ENCODE measurements at places on chromosomes 3 and 15. TPM values are rescaled to one million over a fixed set of nuclear protein-coding genes. Genes with fewer than 3 reads are reported as not detected.

- H3K36me3 ChIP-seq: peaks cover 79% of the 10 kb centered on the region
- no peak overlapping the region for H3K4me3 ChIP-seq
- H3K4me1 ChIP-seq: no peaks in the 10 kb centered on the region
- peak overlapping the region; percentile 18 for H3K27ac ChIP-seq
- peak; percentile 40 for DNase-seq
- no peaks in the 10 kb centered on the region for H3K27me3 ChIP-seq
These were observed 63.8 kb downstream of the GMPS start for GRCh38 chr3:155934230-155934629.

DNA sequence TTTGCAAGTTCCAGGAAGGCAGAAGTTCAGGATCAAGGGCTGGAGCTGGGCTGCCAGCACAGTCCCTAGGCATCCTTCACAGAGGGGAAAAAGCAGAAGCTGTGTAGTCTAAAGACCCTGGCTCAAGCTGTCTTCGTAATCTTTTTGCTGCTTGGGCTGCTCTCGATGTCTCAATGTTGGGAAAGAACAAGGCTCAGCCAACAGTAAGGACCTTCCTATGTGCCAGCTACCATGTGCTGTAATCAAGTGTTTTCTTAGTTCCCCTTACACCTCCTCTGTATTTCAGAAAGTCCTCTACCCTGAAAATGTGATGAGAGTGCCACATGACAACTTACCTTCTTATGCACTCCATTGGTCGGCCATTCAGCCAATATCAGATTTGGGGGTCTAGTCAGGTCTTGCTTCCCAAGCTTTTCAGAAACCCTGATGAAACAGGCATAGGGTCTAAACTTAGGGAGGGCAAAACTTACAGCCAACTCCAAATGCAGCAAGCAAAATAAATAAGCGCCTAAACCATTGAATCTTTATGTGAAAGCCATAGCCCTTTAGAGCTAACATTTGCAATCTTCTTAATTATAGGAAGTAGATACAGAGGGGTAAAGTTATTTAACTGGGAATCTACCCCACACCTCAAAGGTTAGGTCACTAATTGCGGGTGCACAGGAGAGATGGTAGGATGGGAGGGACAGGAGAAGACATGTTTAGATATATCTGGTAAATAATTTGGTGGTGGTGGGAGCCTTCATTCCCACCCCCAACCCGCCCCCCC is 1.2 kb upstream of the EDEM1 start:
- H3K4me1 ChIP-seq: peaks cover 16% of the 10 kb centered on the region
- peak overlapping the region; percentile 96 for H3K4me3 ChIP-seq
- H3K27ac ChIP-seq: peak overlapping the region; percentile 96
- H3K36me3 ChIP-seq: peaks cover 12% of the 10 kb centered on the region
- no peaks in the 10 kb centered on the region for H3K27me3 ChIP-seq

DNA sequence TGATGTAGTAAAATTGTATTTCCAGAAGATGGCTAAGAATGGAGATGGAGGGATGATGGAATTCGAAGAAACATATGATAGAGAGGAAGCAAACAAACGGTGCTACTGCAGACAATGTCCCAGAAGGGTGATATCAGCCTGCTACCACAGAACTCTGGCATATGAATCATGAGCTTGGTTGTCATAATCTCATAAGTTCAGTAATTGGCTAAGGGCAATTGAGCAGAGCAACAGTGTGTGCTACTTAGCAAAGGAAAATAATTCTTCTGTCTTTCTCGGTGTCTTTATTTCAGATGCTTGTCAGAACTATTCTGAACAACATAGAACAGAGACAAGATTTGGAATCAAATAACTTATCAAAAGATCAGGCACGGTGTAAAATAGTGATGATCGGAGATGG is 407.3 kb downstream of the GBE1 start:
- H3K4me3 ChIP-seq: no peak overlapping the region
- no peaks in the 10 kb centered on the region for H3K36me3 ChIP-seq
- no peak overlapping the region for H3K27ac ChIP-seq
- no peak for DNase-seq
- H3K4me1 ChIP-seq: no peaks in the 10 kb centered on the region
- no peaks in the 10 kb centered on the region for H3K27me3 ChIP-seq

DNA sequence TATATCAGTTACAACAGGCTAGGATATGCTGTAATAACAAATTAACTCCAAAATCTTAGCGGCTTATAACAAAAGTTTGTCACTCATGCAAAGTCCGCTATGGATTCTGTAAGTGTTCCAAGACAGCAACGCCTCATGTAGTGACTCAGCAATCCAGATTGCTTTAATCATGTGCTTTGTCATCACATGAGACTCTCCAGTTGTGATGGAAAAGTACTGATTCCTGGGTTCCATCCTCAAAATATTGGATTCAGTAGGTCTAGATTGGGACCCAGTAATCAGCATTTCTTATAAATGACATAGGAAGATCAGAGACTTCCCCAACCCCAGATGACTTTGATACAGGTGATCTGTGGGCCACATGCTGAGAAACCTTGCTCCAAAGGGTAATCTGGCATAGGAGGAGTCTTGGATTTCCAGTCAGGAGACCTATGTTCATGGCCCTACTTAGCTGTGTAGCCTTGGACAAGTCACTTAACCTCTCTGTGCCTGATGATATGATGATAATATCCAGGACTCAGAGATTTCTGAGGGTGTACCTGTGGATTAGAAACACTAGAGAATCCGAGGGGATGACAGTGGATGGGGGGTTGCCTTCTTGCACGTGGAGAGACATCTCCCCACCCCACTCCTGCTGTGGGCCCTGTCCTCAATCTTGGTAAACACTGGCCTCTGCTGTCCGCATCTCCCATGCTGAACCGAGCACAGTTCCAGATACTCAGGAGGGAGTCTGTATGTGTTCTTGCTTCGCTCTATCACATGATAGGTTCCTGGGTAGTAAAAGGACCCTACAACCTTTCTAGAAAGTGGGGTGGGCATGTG is 65.5 kb downstream of the CORO2B start:
- H3K27me3 ChIP-seq: no peaks in the 10 kb centered on the region
- peak overlapping the region; percentile 14 for H3K27ac ChIP-seq
- peaks cover 5% of the 10 kb centered on the region for H3K4me1 ChIP-seq
- H3K4me3 ChIP-seq: no peak overlapping the region
- no peaks in the 10 kb centered on the region for H3K36me3 ChIP-seq

DNA sequence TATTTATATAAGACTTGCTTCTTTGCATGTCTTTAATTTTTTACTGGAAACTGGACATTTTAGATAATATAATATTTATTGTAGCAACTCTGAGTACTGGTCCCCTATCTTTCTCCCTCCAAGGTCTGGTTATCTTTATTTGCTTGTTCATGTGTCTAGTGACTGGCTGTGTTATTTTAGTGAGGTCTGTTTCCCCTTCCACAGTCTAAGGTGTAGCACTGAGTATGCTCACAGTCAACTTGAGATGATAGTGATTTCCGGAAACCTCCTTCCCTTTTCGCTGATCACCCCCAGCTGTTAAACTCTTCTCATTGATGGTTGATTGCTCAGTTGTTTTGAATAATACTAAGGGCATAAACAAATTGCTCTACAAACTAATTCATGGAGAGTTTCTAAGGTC is 37.0 kb downstream of the PCNP start:
- H3K36me3 ChIP-seq: no peaks in the 10 kb centered on the region
- no peak overlapping the region for H3K27ac ChIP-seq
- DNase-seq: no peak

The SHF gene
- 5.8 TPM for total RNA-seq

DNA sequence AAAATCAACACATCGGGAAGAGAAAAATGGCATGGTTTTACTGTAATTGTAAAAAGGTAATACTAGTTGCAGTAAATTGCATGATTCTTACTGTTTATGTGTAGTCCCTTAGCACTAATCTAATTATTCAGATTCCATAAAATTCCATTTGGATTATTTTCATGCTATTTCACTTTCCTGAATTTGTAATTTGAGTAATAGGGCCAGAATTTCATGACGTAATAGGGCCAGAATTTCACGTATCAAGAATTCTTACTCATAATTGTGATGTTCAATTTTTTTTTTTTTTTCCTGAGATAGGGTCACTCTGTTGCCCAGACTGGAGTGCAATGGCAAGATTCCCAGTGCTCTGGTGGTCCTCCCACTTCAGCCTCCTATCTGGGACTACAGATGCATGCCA is 2.9 kb upstream of the U2SURP start:
- no peak for DNase-seq
- H3K27ac ChIP-seq: no peak overlapping the region
- no peak overlapping the region for H3K4me3 ChIP-seq

GRCh38 chr15:64502151-64502550 is 41.8 kb downstream of the ZNF609 start:
- no peak for DNase-seq
- peaks cover 8% of the 10 kb centered on the region for H3K4me1 ChIP-seq
- no peak overlapping the region for H3K4me3 ChIP-seq
- peak overlapping the region; percentile 19 for H3K27ac ChIP-seq
- H3K27me3 ChIP-seq: no peaks in the 10 kb centered on the region
- H3K36me3 ChIP-seq: peaks cover 8% of the 10 kb centered on the region

DNA sequence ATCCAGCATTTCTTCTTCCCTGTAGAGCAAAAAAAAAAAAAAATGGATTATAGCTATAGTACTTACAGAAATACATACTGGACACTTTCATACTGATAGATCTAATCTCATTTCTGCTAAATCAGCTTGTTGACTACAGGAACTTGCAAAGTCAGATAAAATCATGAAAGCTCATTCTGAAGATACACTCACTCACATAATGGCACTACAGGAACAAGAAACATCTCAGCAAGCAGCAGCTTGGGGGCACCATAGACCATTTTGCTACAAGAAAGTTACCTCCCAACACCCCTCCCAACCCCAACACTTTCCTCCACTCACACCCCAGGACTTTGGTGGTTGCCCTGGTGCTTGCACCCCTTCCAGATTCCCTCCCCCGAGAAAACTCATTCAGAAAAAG is 4.6 kb downstream of the MYH15 start:
- DNase-seq: no peak
- H3K27ac ChIP-seq: no peak overlapping the region
- H3K27me3 ChIP-seq: no peaks in the 10 kb centered on the region
- no peak overlapping the region for H3K4me3 ChIP-seq
- no peaks in the 10 kb centered on the region for H3K36me3 ChIP-seq
- no peaks in the 10 kb centered on the region for H3K4me1 ChIP-seq

- no peaks in the 10 kb centered on the region for H3K4me1 ChIP-seq
- no peaks in the 10 kb centered on the region for H3K27me3 ChIP-seq
- no peak for DNase-seq
- no peaks in the 10 kb centered on the region for H3K36me3 ChIP-seq
- H3K27ac ChIP-seq: no peak overlapping the region
These were observed 812.9 kb upstream of the CFAP20DC start for GRCh38 chr3:59862686-59863085.

The ULK3 gene
- 38.2 TPM for total RNA-seq

DNA sequence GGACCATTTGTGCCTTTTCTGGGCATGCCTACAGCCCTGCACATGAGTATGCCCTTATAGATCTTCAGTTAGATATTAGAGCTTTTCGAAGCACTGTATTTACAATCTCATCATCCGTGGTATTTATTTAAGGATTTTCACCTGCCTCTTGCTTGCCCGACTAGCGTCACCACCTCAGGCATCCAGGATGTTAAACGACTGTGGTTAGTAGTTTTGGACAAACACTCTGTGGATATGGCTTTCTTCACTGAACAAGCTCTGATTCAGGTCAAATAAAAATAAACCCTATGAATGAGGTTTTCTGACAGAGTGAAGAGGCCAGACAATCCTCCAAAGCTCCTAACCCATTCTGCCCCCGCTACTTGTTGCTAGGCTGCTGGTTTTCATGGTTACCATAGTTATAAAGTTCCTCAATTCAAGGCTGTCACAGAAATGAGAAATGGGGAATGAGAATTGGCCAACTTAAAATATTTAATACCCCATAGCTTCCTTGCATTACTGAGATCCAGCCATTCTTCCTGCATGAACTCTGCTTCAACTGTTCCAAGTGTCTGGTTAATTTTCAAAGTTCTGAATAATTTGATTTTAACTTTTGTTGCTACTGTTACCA is 440.1 kb downstream of the GABRG3 start:
- H3K27ac ChIP-seq: no peak overlapping the region
- no peaks in the 10 kb centered on the region for H3K4me1 ChIP-seq
- no peak for DNase-seq
- H3K4me3 ChIP-seq: no peak overlapping the region

GRCh38 chr3:132445817-132446216 is 28.5 kb downstream of the DNAJC13 start:
- peaks cover 2% of the 10 kb centered on the region for H3K36me3 ChIP-seq
- H3K27me3 ChIP-seq: no peaks in the 10 kb centered on the region
- H3K4me3 ChIP-seq: no peak overlapping the region
- H3K27ac ChIP-seq: no peak overlapping the region

The RPL29 gene
- 640 TPM for total RNA-seq

DNA sequence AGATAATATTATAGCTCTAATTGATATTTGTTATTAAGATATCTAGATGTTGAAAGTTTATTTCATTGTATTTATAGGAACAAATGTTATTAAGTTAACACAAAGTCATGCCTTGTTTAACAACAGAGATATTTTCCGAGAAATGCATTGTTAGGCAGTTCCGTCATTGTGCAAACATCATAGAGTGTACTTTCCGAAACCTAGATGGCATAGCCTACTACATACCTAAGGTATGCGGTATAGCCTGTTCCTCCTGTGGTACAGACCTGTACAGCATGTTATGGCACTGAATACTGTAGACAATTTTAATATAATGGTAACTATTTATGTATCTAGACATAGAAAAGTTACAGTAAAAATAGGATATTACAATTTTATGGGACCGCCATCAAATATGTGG is 114.3 kb downstream of the NAALADL2 start:
- DNase-seq: no peak
- H3K4me3 ChIP-seq: no peak overlapping the region
- H3K36me3 ChIP-seq: no peaks in the 10 kb centered on the region
- no peaks in the 10 kb centered on the region for H3K27me3 ChIP-seq
- H3K27ac ChIP-seq: no peak overlapping the region
- no peaks in the 10 kb centered on the region for H3K4me1 ChIP-seq

DNA sequence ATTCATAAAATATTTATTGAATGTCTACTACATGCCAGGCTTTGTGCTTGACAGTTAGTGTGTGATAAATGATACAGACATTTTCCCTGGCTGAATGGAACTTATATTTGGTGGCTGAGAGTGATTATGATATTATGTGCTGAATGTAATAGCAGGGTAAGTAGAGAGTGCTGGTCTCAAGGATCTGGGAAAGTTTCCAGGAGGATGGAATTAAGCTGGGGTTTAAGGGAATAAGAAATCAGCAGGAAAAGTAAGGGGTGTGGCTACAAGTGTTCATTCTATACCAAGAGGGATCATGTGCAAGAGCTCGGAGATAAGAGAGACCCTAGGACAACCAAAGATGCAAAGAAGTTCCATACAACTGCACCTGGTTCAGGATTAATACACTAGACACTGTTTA is 500.1 kb upstream of the CFAP20DC start:
- H3K4me1 ChIP-seq: peaks cover 11% of the 10 kb centered on the region
- H3K36me3 ChIP-seq: no peaks in the 10 kb centered on the region
- no peak overlapping the region for H3K27ac ChIP-seq
- no peak for DNase-seq
- no peak overlapping the region for H3K4me3 ChIP-seq

The ALS2CL gene
- 41.3 TPM for total RNA-seq

Measured in heart right ventricle (tissue), 16 donors.